ENCODE measurements at places on chromosomes 3 and 15. TPM values are rescaled to one million over a fixed set of nuclear protein-coding genes. Genes with fewer than 3 reads are reported as not detected.

Gene KLHL40
- not detected for total RNA-seq

Gene FOXL2NB
- not detected for total RNA-seq

Gene CIDEC
- not detected for total RNA-seq

Gene GOLGA8G
- total RNA-seq: not detected

Gene MOBP
- 0.16 TPM for total RNA-seq

Gene PEX11A
- 7.7 TPM for total RNA-seq

Gene GOLGA8M
- total RNA-seq: 4.9 TPM

- no peak for DNase-seq
Observed at GRCh38 chr3:31858439-31858838, 122.6 kb downstream of the OSBPL10 start.

DNA sequence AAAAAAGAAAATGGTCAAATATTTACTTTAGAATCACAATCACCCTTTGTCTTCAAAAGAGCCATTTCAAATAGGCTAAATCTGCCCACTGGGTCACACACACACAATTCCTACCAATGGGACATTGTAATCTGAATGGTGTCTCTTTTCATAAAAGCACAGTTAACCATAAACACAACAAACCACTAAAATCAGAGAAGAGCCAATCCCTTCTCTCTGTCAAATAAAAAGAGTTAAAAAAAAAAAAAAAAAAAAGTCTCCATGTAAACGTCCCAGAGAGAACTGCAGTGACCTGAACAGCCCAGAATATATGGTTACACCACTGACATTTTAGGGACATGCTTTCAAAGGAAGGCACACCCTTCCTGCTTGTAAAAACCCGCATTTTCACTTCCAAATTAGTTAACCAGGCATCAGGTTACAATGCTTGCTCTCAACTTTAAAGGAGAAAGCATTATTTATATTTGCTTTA lies 63.7 kb downstream of the PRICKLE2 start:
- DNase-seq: peak; percentile 63

DNA sequence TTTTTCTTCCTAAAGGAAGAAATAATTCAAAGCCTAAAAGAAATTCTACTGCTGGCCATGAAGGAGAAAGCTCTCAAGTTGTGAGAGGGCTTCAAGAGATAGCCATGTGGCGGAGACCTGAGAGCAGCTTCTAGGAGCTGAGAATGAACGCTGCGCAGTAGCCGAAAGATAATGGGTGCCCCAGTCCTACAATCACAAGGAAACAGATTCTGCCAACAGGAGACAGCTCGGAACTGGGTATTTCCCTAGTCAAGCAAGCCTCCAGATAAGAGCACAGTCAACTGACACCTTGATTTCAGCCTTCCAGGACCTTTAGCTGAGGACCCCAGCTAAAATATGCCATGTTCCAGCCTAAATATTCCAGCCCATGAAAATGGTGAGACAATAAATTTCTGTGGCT lies 824.1 kb downstream of the FHIT start:
- no peak for DNase-seq

DNA sequence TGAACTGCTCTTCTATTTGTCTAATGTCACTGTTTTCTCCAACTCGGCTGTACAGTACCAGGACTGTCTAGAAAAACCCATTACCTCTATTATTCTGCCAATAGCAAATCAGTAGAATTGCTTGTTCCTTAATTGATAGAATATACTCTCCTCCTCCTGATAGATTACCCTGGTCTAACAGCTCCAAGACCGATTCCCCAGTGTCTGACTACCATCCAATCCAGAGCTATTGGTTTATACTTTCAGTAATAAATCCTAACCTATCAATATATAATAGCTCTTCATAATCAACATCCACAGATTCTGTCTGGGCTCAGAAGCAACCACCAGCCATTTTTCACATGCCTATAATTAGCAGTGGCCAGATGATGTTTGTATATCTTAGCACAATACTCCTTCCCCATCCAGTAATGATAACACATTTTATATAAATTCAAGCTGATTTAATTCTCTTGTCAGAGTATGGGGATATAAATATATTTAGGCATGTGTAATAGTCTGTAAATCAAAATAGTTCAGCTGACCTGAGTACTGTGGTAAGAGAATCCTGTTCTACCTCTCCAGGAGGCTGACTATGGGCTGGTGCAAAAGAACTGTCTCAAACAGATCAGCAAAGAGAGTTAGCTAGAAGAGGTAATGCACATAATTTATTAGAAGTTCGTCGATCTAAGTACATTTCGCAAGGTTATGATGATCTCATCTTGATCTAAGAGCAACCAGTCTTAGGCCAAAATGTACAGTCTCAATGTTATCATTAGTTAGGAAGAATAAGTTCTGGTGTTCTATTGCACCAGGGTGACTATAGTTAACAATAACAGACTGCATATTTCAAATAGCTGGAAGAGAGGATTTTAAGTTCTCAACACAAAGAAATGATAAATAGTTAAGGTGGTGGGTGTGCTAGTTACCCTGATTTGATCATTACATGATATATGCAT lies 193.4 kb downstream of the SHOX2 start:
- no peak for DNase-seq

DNA sequence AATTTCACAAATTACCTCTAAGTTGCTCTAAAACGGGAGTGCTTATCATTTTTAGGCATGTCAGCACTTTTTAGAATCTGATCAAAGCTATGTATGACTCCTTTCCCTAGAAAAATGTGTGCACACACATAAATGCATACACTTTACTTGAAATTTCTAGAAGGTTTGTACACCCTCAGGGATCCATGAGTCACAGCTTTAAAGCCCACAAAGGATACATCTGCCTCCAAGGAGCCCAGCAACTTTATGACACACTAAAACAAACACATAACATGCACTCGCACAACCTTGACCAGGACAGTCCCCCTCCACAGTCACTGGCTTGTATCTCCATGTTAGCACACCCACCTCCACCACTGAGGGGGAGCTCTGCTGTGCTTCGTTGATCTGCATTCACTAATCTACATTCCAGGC lies 722.0 kb upstream of the CFAP20DC start:
- DNase-seq: peak; percentile 89

DNA sequence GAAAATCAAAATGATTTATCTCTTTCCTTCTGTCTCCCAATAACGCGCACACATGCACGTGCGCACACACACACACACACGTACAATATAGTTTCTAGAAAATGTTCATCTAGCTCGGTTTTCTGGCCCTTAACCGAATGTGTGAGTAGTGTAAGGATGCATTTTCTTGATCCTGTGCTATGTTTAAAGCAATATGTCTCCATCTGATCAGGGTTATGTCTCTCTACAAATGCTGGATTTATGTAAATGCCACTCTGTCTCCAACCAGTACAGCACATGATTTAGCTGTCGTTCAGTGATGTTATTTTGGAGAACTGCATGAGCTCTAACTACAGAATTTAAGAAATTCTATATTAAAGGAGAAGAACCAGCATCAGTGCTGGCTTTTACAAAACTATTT lies 198.0 kb downstream of the TJP1 start:
- DNase-seq: no peak

- no peak for DNase-seq
Observed at GRCh38 chr3:50275141-50275995, 3.5 kb upstream of the LSMEM2 start.

DNA sequence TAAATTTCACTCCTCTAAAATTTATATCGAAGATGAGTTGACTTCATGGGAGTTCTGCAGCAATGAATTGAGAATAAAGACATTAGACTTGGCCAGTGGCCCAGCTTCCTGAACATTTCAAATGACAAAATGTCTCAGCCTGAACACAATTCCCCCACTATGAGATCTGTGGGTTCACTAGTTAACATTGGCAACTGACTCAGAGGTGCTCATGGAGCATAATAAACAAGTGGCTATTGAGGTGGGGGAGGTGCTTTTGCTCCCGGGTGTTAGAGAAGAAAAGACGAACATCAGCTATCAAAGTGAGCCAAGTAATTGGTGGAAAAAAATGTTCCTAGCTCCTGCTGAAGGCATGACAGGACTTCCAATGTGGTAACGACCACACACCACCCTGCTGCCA lies 6.3 kb downstream of the ATP13A4 start:
- no peak for DNase-seq

GRCh38 chr3:41338276-41338675 lies 139.0 kb downstream of the CTNNB1 start:
- no peak for DNase-seq

GRCh38 chr15:100588638-100589242 lies 13.2 kb downstream of the LINS1 start:
- DNase-seq: peak; percentile 33

DNA sequence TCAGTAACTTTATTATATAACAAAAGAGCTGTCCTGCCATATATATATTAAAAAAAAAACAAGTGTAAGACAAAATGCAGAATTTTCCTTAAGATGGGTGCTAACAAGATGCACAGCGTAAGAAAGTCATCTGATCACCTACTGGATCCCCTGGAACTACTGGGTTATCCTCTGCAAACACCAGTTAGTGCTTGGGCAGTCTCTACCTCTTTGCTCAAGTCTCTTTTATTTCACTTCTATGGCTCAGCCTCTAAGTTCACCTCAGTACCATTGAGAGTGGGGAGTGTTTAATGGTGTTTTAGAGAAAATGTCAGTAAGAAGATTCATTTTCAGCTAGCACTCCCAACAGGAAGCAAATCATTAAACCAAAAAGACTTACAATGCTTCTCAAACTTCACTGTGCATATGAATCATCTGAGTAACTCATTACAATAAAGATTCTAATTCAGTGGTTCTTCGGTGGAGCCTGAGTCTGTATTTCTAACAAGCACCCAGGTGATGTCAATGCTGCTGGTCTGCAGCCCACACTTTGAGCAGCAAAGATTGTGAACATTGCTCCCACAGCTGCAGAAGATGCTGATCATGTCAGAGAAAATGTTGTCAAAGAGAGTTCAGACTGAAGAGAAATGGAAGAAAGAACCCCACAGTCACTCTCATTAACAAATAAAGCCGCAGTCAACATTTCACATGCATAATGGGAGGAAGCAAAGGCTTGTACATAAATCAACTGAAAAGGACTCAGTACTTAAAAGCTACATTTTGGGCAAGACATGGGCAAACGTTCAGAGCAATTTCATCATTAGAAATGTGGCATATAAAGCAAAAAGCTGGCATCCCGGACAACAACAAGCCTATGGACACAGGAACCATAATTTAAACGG lies 227.1 kb upstream of the ATP11B start:
- peak; percentile 43 for DNase-seq

DNA sequence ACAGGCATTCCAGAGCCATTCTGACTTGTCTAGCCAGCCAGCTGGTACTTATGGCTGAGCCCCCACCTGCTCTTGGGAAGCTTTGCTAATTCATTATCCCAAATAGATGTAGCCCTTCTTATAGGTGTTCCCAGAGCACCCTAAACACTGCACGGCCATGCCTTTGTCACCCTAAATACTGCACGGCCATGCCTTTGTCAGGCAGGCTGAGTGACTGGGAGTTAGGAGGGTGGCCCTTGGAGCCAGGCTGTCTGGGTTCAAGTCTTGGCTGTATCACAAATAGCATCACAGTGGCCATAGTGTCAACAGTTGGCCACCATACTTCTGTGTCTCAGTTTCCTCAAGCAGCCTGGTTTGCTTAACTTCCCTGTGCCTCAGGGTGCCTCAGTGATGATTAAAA lies 292.3 kb downstream of the ADAMTS17 start:
- no peak for DNase-seq

- peak; percentile 76 for DNase-seq
Observed at GRCh38 chr3:139797724-139798343, 120.1 kb upstream of the NMNAT3 start.

DNA sequence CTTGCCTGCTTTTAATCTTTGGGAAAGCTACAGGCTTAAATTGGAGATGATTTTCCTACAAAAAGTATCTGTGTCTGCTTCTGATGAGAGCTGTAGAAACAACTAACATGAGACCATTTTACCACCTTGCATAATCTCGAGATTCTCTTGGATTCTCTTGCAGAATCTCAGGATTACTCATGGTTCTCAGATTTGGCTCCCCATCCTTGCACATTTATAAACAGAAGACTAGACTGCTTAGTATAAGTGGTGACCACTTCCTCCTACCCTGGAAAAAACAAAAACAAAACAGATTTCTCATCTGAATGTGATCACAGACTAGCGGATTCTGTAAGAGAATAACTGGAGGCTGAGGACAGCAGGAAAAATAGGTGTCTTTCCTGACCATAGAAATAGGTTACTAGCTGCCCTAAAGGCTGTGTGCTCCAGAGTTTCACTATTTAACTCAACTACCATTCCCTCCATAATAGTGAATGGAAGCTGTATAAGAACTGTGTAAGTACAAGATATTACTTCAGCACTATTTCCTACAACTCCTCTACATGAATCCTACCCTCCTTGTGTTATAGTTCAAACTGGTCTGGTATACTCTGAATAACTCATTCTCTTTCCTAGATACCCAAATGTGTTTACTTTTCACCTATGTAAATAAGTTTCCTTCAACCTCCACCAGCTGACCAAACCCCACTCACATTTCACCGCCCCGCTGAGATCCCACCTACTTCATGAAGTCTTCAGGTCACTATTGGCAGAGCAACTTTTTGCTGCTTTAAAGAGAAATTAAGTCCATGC lies 122.2 kb upstream of the C2CD4B start:
- no peak for DNase-seq

DNA sequence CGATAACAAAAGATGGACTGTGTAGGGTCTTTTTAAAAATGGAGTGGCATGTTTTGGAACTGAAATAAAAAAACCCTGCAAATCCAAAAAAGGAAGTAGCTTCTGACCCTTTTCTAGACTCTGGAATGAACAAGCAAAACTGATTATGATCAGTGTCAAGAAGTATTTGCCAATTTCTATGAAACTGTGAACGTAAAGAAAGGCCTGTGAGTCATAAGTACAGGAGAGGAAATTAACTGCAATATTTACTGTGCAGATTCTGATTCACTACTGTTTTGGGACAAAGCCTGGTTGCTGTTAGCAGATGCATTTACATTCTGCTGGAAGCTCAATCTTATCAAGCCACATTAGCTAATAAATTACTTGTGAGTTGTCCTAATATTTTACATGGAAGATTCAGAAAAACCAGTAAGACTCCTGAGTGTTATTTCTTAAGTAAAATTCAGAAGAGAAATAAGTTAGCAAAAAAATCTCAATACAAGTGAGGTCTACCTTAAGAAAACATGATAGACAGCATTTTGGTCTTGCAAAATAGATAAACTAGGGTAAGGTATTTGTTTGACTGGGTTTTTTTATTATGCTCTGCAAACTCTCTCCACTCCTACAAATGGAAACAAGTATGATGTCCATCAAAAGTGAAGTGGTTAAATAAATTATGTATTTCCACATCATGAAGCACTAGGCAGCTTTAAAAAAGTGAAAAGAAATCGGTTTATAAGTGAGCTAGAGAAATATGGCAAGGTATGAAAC lies 90.2 kb upstream of the LMOD3 start:
- DNase-seq: no peak

- DNase-seq: no peak
Observed at GRCh38 chr15:75763137-75763611, 50.5 kb upstream of the CSPG4 start.
